ENCODE measurements at places on chromosomes 4 and X.

DNA sequence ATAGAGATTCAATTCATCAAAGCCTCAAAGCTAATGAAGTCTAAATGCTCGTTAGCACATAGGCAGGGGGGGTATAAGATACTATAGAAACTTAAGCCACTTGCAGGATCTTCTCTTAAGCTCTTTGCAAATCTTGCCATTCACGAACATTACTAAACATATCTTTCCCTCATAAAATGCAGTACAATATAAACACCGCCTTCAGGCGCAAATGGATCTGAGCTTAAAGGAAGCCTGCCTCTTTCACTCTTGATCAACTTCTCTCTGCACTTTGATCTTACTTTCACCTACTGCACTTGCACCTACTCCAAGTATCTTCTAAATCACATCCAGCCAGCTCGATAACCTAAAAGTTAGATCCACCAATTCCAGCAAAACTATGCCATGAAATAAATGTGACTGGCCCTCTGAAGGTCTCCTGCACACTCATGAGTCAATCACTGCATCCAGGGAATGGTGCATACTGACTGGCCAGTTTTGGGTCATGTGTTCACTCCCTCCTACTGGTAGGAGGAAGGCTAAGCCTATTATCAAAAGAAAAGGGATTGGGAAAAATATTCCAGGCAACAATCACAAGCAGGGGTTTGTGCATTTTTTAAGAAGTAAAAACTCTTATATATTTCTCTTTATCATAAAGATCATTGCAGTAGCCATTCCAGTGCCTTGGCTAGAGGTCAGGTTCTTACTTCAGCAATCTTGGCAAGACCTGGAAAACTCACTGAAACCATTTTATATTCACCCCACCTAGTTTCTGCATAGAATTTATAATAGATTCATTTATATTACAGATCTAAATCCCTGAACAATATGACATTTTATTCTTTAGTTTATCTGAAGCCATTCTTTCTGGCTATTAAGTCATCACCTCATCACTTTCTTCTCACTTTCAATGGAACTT lies 222.0 kb downstream of the PPP3CA start:
- DNase-seq = no peak

GRCh38 chrX:84240848-84241565 lies 53.0 kb upstream of the RPS6KA6 start:
- no peak for DNase-seq

DNA sequence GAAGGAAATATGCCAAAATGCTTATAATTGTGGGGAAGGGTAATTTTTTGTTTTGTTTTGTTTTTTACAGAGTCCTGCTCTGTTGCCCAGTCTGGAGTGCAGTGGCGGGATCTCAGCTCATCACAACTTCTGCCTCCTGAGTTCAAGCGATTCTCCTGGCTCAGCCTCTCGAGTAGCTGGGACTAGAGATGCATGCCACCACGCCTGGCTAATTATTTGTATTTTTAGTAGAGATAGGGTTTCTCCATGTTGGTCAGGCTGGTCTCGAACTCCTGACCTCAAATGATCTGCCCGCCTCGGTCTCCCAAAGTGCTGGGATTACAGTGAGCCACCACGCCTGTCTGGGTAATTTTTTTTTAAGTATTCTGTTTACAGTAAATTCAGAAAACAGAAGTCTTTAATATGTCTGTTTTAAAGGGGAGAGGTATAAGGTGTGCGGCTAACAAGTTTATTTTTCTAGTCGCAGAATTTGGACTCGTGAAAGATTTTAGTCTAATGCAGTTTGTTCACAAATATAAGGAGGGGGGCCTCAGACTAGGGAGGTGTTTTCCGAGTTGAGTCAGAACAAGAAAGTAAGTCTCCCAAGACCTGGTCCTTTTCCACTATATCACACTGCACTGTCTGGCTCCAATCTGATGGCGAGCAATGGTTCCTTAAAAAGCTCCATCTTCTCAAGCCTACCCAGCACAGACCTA lies 1.5 kb downstream of the ACSL1 start:
- no peak for DNase-seq

GRCh38 chr4:99179626-99180025 lies 35.5 kb upstream of the ADH4 start:
- DNase-seq = no peak

DNA sequence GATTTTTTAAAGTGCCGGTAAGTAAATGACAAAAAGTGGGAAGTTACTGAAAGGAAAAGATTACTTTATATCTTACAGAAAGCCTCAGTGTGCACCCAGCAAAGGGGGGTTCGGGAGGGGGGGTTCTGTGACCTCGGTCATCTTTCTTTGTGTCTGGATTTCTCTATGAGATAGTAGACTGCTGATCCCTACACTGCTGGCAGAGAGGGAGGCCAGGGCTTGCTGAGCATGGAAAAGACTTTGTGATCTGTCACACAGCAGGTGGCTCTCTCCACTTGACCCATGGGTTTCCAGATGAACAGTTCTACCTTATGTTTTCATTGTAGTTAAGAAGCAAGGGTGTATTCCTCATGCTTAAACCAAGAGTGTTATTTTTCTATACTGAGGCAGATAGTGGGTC lies 475.6 kb downstream of the PCDH10 start:
- DNase-seq = no peak

DNA sequence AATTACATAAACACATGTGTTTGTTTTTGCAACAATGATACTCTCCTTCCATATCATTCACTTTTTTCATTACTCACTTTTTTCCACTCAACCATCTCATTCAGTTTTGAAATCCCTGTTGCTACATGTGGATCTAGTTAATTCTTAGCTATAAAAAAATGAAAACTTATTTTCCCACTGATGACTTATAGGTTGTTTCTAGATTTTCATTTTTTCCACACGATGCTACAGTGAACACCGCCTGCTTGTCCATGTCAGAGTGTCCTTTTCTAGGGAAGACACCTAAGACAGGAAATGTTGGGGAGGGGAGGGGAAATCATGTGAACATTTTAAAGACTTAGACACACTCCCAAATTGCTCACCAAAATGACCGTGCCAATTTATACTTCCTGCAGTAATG lies 70.2 kb downstream of the SUPT20HL2 start:
- DNase-seq = no peak

DNA sequence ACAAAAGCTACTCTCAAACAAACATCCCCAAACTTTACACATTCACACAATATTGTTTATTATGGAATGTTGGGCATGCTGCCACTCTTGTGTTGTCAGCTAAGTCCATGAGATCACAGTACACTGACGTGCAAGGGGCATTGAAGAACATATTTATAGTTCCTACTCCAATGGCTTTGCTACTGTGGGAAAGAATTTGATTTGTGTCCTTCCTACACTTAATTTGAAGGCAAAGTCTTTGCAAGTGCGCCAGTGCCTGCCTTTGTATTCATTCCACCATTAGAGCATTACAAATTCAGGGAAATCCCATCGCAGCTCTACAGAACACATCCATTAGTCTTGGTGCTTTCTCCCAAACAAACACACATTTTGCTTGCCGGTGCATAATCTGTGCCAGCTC lies 45.4 kb upstream of the FTHL17 start:
- DNase-seq = no peak

- DNase-seq = no peak
These were observed 84.7 kb upstream of the PCDH19 start for GRCh38 chrX:100494646-100495370.

- no peak for DNase-seq
These were observed 255.5 kb downstream of the LDB2 start for GRCh38 chr4:16642897-16643296.

GRCh38 chrX:103739421-103739820 lies 28.7 kb downstream of the TMEM31 start:
- no peak for DNase-seq

GRCh38 chrX:40943093-40943641 lies 142.1 kb upstream of the USP9X start:
- DNase-seq = no peak

- DNase-seq = no peak
These were observed 62.8 kb downstream of the UCHL1 start for GRCh38 chr4:41319553-41319952.

- DNase-seq = no peak
These were observed 537.8 kb upstream of the BOD1L1 start for GRCh38 chr4:14165222-14165920.

DNA sequence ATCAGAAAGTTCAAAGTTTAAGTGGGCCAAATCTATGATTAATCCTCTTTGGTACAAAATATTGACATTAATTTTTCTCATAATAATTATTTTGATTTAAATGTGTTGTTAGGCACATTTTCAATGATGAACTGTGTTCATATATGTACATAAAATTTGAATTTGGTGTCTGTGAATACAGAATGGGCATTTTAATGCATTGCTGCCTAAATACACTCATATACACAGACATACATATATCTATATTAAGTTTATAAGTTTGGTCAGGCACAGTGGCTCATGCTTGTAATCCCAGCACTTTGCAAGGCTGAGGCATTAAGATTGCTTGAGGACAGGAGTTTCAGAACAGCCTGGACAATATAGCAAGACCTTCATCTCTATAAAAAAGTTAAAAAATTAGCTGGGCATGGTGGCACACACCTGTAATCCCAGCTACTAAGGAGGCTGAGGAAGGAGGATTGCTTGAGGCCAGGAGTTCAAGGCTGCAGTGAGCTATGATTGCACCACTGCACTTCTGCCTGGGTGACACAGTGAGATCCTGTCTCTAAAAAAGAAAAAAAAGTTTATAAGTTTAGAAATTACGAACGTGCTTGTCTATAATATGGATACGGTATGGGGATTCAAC lies 12.3 kb upstream of the BMP2K start:
- no peak for DNase-seq

DNA sequence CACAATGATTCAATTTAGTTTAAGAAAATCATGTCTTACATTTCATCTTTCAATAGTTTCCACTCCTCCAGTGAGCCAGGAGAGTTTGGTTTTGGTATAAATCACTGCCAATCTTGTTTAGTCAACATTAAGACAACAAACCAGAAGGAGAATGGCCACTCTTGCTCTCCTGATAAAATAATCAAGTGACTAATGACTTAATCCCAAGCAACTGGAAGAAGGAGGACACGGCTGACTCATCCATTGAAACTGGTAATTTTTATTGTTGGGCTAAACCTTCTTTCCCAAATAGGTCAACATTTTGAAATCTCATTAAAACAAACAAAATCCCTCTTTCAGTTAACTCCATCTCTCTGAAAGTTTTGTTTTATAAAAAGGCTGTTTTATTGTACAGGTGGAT lies 230.2 kb downstream of the CLCN4 start:
- no peak for DNase-seq

GRCh38 chr4:74338792-74339333 lies 26.1 kb upstream of the EREG start:
- DNase-seq = no peak

DNA sequence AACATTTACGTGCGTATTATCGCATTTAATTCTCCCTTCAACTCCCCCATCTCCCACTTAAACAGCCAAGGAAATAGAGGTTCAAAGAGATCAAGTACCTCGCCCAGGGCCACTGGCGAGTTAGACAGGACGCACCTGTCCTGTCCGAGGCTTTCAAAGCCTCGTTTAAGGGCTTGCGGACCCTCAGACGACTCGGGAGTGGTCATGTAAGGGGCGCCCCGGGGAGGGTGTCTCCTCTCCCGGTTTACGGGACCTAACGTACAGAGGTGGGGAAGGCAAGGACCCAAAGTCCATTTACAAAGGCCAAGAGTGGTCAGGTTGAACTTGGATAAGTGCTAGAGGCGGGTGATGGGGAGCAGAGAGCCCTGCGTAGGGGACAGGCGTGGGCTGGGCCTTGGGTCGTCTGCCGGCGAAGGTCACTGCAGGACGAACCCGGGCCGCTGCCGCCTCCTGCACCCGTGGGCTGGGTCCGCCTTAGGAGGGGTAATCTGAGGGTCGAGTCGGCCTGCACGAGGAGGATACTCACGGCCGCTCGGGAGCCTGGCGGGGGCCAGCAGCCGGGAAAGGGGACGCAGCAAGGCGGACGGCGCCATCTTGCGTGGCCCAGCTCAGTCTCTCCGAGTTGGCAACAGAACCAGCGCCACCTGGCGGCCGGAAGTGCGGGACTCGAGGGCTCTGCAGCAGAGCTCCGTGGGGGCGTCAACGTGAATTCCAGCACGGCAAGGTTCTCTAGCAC lies 5.9 kb upstream of the NAA15 start:
- peak; percentile 100 for DNase-seq

- no peak for DNase-seq
These were observed 517.4 kb downstream of the RAB28 start for GRCh38 chr4:12966726-12967125.

GRCh38 chr4:163495900-163496299 lies 1.4 kb downstream of the TMA16 start:
- DNase-seq = no peak

DNA sequence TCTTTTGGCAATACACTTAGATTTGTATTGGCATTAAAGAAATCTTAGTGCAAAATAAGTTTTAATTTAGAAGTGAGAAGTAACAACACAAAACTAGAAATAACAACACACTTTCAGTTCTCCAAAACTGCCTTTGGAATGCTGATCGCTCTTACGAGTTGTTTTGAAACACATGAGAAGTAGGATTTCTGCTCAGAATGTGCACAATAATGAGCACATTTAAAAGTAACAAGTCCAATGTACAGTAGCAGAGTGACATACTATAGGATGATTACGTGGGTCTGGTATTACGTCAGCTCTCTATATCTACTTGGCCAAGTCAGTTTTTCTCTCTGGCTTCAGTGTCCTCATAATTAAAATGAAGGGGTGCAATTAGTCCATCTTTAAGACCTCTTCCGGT lies 164.8 kb downstream of the CHM start:
- DNase-seq = no peak

- DNase-seq = no peak
These were observed 18.6 kb downstream of the FGFRL1 start for GRCh38 chr4:1030031-1030430.

GRCh38 chrX:127037159-127037558 lies 217.6 kb downstream of the PRR32 start:
- no peak for DNase-seq

GRCh38 chr4:183905593-183906488 lies 734 bp downstream of the STOX2 start:
- no peak for DNase-seq

DNA sequence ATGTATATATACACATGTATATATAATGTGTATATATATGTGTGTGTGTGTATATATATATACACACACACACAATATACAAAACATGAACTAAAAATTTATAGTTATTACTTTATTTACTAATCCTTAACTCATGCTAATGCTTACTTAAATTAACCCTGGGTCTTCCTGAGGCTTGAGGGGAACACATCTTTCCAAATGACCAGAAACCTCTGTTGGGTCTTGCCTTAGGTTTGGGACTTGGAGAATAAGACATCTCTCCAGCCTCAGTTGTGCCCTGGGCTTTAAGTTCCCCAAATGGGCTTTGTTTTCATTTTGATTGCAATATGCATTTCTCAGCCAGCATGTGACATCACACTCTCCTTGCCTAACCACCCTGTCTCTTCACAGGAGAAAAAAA lies 7.7 kb downstream of the GEMIN8 start:
- no peak for DNase-seq

Data from stimulated activated CD4-positive, alpha-beta T cell treated with anti-CD3 and anti-CD28 coated beads, Interleukin-4, amount 100 ng/mL, for 1 hour (primary cell).